Stimulated activated CD4-positive, alpha-beta T cell treated with anti-CD3 and anti-CD28 coated beads, Interleukin-4, amount 100 ng/mL, for 48 hours (primary cell): ENCODE measurements at places on chromosomes 7 and 10.

GRCh38 chr10:106857728-106858127 lies 306.8 kb downstream of the SORCS1 start:
- DNase-seq = no peak

DNA sequence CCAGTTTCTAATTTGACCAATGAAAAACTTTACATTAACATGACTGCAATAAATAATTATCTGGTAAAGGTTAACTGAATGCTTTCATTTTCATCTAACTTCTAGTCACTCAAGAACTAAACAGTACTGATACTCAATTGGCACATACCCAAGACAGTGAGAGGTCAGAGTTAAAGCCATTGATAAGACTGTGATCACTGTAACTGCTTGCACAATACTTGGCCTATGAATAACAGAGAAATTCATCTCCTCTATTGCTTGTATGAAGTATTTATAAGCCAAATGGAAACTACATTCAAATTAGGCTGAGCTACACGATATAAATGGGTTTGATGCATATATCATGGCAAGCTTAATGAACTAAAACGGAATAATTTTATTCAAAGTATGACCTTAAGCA lies 43.0 kb downstream of the HERC4 start:
- no peak for DNase-seq

DNA sequence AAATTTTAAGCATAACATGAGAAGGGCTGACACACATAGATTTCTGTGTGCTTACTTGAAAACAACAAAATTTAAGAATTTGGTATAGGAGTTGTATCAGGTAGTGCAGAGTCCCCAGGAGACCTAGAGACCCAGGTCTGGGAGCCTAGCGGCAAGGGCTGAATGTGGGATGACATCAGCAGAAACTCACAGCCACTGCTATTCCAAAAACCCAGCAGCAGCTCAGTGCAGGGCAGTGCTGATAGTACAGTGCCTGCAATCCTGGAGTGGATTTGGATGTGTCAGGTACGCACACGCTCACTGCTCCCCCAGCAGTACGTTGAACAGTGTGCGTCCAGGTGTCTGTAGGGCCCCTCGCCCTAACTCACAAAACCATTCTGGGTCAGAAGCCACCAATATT lies 87.1 kb downstream of the EGFR start:
- DNase-seq = no peak

GRCh38 chr10:127044186-127044585 lies 139.0 kb downstream of the DOCK1 start:
- no peak for DNase-seq

GRCh38 chr7:114629762-114630161 lies 215.1 kb downstream of the FOXP2 start:
- DNase-seq = no peak

GRCh38 chr10:49605939-49606509 lies 4.1 kb upstream of the SLC18A3 start:
- DNase-seq = no peak

- no peak for DNase-seq
These were observed 50.2 kb downstream of the KDM7A start for GRCh38 chr7:140126435-140127034.

DNA sequence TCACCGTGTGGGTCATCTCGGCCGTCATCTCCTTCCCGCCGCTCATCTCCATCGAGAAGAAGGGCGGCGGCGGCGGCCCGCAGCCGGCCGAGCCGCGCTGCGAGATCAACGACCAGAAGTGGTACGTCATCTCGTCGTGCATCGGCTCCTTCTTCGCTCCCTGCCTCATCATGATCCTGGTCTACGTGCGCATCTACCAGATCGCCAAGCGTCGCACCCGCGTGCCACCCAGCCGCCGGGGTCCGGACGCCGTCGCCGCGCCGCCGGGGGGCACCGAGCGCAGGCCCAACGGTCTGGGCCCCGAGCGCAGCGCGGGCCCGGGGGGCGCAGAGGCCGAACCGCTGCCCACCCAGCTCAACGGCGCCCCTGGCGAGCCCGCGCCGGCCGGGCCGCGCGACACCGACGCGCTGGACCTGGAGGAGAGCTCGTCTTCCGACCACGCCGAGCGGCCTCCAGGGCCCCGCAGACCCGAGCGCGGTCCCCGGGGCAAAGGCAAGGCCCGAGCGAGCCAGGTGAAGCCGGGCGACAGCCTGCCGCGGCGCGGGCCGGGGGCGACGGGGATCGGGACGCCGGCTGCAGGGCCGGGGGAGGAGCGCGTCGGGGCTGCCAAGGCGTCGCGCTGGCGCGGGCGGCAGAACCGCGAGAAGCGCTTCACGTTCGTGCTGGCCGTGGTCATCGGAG lies 1.8 kb downstream of the ADRA2A start:
- DNase-seq = no peak

DNA sequence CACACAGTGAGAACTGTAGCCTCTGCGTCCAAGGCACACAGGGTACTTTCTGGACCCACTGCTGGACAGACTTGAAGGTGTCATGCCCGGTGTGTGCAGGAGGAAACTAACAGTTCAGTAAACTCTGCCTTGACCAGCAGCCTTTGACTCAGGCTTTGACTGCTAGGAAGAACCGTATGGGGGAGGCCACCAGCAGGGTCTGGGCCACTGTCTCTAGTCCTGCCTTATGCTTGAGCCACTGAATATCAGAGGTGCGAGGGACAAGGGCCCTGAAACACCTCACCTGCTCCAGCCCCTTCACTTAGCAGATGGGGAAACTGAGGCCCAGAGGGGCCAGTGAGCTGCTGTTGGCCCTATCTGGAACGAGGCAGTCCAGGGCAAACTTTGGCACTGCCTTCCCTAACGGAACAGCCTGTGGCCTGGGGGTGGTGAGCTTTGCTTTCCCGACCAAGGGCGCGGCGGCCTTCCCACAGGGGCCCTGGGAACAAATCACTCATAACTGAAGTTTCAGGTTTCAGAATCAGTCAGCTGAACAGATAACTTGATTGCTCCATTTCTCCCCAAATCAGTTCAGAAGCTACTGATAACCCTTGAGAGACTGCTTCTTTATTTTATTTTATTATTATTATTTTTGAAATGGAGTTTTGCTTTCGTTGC lies 130.0 kb downstream of the FAM53B start:
- peak; percentile 63 for DNase-seq

DNA sequence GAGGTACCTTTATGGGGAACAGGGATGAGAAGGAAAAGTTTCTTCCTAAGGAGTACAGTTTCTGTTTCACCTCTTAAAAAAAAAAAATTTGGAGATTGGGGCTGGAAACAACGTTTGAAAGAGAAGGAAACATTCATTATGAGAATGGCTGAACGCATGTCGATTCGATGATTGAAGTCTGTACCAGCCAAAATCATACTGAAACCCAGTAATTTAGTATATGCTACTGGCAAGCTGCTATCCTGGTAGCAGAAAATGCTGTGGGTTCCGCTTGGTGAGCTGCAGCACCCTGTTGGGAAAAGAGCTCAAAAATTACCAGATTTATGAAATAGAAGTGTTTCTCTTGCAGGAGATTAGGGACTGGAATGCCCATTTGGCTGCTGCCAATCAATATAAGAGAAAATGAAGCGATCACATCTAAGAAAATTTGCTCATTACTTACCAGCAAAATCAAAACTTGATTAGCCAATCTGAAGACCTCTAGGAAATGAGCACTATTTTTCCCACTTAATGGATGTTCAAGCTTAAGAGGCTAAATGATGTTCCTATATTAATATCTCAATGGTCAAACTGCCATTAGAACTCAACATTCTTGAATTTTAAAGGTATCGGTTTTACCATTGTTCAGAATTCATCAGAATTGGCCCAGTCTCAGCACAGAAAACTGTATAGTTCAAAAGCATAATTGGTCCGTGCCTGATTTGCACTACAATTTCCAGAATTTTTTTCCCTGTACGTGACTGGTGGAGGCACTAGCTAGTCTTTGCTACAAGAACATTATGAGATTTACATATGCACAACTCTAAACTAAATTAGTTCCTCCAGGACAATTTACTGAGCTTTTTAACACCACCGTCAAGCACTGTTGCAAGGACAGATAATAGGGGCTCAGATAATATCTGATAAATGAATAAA lies 1.2 kb upstream of the ITGB1 start:
- no peak for DNase-seq

DNA sequence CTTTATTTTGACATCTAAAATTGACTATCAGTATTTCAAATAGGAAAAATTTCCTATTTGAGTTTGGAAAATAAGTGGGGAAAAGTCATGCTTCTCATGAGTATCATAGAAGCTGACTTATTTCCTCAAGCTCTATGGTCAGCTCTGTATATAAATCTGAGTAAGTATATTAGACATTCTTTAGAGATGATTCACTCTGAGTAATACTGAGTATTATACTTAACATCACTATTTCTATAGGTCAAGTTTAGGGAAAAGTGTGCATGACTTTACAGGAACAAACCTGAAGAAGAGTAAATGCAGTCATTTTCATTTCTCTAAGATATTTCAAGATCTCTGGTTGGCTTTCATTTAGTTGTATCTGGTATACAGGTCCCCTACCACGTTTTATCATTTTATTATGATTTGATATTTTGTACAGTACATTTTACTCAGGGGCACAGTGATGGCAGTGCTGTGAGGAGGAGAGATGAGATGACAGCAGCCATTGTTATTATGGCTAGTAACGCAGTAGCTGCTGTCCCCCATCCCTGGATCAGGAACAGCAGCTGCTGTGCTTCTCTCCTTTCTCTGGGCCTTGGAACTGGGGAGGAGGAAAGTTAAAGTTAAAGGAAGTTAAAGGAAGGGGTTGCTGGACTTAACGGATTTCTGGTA lies 15.2 kb downstream of the SND1 start:
- DNase-seq = no peak

- DNase-seq = no peak
These were observed 4.1 kb upstream of the PILRB start for GRCh38 chr7:100353685-100354330.

DNA sequence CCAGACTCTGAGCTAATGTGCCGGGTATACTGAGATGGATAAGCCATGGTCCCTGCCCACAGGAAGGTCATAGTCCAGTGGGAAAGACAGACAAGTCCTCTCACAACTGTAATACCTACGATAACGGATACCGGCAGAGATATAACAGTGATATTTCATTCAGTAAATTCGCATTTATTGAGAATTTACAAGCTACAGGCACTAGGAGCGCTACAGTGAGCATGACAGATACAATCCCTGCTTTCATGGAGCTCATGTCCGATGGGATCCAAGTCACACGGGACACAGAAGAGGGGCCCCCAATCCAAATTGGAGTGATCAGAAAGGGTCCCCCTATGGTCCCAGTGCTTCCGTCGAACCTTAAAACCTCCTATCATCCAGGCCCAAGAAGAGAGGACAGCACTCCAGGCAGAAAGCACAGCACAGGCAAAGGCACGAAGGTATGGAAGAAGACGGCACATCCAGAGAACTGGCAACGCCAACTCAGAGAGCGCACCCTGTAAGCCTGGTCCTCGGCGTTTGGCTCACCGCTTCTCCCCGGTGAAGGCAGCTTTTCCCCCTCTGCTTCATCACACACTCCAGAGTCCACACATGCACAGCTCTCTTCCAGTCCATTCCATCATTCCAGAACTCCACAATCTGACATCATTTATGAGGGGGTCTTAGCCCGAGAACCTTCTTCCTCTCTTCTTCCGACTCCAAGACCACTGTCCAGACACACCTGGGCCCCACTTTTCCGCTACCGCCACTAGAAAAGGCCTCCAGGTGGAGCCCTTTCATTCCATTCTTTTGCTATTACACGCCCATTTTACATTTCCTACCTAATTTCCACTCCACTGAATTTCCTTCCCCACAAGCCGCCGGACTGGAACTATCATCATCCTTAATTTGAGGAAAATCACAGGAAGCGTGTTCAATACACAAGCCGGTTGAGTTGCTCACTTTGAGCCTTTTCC lies 47.8 kb upstream of the NKX2-3 start:
- no peak for DNase-seq

- no peak for DNase-seq
These were observed 4.7 kb downstream of the ADARB2 start for GRCh38 chr10:1732564-1732996.

DNA sequence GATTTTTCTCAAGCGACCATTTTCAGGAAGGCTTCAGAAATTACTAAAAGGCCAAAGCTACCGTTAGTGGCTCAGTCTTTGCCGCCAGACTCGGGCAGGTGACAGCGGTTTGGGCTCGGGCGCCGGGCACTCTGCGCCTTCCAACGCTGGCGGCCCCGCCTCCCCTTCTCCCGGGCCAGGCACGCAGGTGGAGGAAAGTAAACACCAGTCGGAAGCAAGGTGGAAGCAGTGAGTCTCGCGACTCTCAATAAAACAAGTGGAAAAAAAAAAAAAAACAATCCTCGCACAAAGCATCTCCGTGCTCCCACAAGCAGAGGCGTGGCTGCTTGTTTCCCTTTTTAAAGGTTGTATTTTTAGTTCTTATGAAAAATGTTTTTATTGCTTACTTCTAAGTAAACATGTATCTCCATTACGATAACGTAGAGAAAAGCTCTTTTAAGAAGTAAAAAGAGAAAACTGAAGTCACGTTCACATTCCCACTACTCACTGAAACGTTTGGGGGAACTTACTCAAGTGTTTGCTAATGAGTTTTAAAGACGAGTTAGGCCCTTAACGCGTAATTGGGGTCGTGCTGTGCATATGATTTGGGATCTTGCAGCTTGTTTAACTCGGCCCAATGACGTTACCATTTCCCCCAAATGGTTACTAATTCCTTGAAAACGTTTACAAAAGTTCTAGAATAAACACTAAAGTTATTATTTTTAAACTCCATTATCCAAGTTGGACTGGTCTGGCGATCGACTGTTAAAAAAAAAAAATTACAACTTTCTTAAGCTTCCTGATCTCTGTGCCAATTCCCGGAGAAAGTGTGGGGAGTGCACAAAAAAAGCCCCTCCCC lies 864 bp downstream of the CDCA7L start:
- peak; percentile 31 for DNase-seq

DNA sequence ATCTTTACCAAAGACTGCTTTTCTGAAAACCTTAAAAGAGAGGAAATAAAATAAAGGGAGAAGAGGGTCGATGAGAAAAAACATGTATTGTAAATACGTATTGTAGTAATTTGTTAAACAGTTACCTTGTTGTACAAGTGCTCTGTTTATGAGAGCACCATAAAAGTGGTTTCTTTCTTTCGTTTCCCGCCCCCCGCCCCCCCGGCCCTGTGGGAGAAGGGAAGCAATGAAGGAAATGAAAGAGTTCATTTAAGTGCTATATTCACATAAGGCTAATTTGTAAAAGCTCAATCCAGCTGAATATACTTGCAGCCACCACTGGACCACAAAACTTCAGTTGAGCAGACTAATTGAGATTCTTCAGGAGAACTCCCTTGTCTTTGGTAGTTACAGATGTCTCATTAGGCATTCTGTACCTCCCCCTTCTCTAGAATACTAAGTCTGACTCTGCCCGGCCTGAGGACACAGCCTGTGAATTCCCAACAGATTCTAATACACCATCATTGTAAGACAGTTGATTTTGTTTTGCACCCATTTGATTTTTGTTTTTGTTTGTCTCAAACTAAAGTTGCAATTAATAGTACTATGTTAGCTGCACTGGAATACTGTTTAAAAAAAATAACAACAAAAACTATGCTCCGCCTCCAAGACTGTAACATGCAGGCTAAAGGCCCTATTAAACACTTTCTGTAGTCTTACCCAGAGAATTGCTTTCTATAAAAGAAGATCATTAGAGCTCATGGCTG lies 124.9 kb downstream of the ARHGAP12 start:
- DNase-seq = no peak
